ENCODE measurements at places on chromosomes 7 and 10.

DNA sequence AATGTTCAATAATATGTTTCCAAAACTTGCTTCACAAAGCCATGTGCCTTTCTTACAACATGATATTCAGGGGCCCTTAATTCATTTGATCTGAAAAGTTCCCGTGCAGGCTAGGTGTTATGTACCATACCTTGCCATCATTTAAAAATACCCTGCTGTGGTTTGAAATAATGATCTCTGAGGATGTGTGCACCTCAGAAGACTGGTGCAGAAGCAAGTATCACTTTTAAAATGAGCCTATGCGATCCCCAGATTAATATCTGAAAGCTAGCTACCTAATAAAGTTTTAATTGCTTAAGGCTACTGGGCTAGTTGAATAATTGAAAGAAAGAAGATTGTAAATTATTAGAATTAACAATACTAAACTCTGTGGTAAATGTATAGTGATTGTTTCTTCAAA is 262.4 kb downstream of the CDK14 start:
- DNase-seq = no peak

- DNase-seq = no peak
Measured at GRCh38 chr7:21429786-21430574, 2.1 kb downstream of the SP4 start.

GRCh38 chr7:140506788-140507464 is 27.6 kb upstream of the MKRN1 start:
- no peak for DNase-seq

DNA sequence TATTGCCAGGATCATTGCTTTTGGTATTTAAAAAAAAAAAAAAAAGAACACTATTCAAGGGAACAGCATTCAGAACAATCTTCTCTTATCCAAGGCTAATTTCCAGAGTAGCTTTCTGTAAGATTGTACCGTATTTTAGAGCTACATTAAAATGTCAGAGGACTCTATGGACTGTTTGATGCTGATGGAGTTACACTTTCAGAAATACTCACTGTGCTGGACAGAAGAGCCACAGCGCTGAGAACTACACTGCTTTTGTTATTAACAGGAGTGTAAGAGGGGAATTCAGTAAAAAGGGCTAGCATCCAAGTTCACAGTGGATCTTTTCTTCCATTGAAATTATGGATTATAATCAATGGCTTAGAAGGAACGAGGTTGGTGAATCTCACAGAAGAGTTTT is 247.7 kb downstream of the AHR start:
- no peak for DNase-seq
